ENCODE measurements at places on chromosomes 4 and X.

GRCh38 chrX:39309018-39309635 is 507.9 kb downstream of the MID1IP1 start:
- DNase-seq = no peak

DNA sequence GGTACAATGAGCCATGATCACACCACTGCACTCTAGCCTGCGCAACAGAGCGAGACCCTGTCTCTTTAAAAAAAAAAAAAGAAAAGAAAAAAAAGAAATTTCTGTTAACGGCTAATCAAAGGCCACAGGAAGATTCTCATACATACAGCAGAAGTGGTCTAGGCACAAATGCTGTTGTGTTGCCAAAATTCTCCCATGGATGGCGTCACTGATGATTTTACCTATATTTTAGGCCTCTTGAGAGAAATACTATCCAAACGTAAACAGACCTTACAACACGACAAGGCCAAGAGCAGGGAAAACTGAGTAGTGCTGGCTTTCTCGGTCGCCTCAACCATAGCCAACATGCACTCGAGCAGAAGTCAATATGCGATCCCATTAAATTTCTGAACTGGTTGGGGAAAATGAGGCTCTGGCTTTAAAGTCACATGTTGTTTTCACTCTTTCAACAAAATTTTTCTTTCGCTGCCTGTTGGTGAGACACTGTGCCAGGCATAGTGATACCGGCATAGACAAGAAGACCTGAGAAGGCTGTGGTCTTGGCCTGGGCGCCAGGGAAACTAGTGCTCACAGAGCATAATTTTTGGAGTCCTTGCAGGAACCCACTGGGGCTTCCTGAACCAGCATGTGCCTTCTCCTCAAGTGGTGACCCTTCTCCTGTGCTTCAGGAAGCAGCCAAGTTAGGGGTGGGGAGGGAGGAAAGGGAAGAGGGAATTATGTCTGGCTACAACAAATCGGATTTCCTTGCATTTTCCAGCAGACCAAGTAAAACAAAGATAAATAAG is 20.6 kb downstream of the SH3KBP1 start:
- no peak for DNase-seq

- no peak for DNase-seq
Observed at GRCh38 chr4:120228086-120228485, 161.4 kb upstream of the MAD2L1 start.

DNA sequence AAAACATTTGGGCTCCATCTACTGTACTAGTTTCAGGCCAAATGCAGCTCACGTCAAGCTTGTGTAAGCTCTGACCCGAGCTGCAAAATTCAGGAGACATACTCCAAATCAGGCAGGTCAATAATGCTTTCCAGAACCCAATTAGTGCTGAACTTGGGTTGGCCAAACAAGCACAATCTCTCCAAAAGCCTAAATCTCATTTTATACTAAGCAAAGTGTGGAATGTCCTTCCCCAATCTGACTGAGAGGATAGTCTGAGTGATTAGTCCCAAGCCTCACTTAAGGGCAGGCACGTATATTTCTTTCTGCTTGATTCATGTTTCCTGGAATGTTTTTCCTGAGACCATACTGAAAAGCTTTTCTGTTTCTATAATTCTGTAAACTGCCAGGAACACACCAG is 79.9 kb downstream of the NKX6-1 start:
- no peak for DNase-seq

- DNase-seq = no peak
Observed at GRCh38 chr4:38523524-38524448, 140.2 kb upstream of the KLF3 start.

GRCh38 chrX:103092942-103093341 is at the start of gene NXF3:
TSS of gene NXF3 (minus strand) at chrX:103093143. CDS start at chrX:103093023, 120 bp downstream.
- no peak for DNase-seq

GRCh38 chr4:120007191-120007871 is 59.3 kb downstream of the MAD2L1 start:
- DNase-seq = no peak

- DNase-seq = no peak
Observed at GRCh38 chr4:3759236-3759635, 6.9 kb upstream of the ADRA2C start.

- DNase-seq = no peak
Observed at GRCh38 chr4:84379917-84380641, 119.0 kb downstream of the NKX6-1 start.

- no peak for DNase-seq
Observed at GRCh38 chr4:92305878-92306520, 2.2 kb downstream of the GRID2 start.

DNA sequence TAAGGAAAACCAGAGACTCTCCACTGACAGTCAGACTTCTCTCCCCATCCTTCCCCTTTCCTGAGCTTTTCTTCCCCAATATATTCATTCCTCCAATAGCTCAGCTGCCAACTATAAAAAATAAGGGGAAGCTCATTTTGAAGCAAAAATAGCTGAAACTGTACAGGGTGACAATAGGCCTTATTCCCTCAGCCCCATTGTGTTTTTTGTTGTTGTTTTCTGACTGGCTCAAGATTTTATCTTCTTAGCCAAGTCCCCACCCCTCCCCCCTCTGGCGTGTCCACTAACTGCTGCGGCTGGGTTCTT is 26.2 kb downstream of the PRPS1 start:
- DNase-seq = no peak

DNA sequence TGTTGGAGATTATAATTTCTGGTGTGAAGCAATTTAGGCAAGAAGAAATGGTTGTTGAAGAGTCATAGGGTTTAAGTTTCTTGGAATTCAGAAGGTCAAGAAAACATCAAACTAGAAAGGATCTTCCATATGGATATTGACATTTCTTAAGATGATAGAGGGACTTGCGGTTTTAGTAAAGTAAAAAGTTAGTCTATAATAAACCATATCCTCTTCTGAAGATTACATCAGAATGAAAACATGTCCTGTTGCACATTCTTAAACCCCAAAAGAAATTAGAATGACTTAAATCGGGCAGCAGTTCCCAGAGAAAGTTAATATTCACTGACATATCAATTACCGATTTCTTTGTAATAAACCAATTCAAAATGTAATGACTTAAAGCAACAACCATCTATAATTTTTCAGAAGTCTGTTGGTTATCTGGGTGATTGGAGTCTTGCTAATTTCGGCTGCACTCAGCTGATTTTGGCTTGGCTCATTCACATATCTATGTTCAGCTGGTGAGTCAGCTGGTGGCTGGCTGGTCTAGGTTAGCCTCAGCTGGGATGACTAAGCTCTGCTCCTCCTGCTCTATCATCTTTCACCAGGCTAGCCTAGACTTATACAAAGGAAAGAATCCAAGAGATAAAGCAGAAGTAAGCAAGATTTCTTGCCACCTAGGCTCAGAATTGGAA is 24.4 kb upstream of the DYNLT3 start:
- DNase-seq = no peak

DNA sequence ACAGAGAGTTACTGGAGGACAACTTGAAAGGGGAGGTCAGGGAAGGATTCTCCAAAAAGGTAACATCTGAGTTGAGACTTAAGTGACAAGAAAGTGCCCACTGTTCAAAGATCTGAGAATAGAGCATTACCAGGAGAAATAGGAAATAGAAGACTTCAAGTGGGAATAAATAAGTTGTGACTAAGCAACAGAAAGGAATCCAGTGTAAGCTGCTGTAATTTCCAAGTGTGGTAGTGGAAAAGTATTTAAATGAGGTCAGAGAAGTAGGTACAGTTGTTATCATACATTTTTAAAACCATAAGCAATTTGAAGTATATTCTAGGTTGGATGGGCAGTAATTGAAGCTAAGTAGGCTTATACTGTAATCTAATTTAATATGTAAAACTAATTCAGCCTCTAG is 211.9 kb downstream of the FBXO8 start:
- DNase-seq = no peak

GRCh38 chrX:53768451-53768850 is 81.9 kb upstream of the HUWE1 start:
- no peak for DNase-seq

GRCh38 chr4:83677656-83678055 is 141.7 kb downstream of the GPAT3 start:
- DNase-seq = no peak

GRCh38 chr4:138673053-138673452 is 342.5 kb upstream of the NOCT start:
- no peak for DNase-seq

DNA sequence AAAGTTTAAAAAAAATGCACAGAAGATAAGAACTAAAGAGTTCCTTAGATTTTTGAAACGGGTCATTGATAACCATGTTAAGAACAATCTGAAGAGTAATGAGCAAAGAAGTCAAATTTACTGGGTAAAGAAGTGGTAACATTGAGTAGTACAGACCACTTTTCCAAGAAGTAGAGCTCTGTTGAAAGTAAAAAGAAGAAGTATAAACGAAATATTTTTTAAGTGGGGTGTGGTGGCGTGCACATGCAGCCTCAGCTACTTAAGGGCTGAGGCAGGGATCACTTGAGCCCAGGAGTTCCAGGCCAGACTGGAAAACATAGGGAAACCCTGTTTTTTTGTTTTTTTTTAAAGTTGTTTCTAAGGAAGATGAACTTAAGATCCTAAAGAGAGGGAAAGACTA is 68.5 kb downstream of the UBA6 start:
- peak; percentile 7 for DNase-seq

DNA sequence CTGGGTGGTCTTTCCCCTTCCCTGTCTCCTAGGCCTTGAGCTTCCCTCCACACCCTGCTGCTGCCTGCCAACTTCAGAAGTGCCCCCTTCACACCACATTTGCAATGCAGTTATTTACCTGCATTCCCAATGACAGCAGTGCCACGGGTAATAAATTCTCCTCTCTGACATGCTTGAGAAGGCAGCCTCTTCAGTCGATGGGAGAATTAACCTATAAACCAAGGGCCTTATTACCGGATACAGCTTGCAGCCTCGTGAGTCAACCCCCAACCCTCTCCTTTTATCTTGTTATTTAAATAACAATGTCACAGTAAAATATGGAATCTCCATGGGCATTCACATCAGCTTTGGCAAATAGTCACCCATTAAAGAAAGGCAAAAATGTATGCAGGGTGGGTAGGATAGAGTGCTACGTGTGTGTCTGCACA is 34.7 kb upstream of the LGI2 start:
- no peak for DNase-seq

- DNase-seq = no peak
Observed at GRCh38 chrX:66053414-66053813, 13.5 kb upstream of the VSIG4 start.

DNA sequence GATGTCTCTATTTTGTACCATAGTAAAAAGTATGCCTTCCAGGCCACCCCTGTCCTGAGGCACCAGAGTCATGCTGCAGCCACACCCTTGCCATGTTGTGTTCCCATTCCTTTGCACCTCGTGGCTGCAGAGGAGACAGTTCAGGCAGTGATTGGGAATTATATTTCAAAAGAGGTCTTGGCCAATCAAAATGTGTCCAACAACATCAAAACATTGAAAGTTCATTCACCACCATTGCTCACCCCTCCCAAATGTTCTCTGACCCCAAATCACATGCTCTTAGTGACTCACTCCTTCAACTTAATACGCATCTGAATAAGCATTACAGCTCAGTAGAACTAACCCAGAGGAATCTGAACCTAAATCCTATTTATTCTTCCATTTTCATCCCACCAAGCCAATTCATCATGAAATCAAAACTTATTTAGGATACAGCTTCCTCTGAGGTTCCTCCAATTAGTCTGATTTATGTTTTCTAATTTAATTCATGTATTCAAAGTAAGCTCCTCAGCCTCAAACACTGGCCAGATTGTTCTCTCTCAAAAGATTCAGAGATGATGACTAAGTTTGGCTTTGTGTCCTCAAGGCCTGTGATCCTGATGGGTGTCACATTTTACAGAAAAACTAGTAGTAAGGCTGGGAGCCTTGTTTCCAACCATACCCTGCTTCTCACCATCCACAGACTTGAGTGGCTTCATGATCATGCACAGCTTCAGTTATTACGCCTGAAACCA is 323.2 kb upstream of the INTU start:
- no peak for DNase-seq

GRCh38 chr4:42519803-42520417 is 122.6 kb downstream of the SHISA3 start:
- peak; percentile 77 for DNase-seq

GRCh38 chr4:68344049-68344448 is 5.8 kb downstream of the YTHDC1 start:
- DNase-seq = no peak

DNA sequence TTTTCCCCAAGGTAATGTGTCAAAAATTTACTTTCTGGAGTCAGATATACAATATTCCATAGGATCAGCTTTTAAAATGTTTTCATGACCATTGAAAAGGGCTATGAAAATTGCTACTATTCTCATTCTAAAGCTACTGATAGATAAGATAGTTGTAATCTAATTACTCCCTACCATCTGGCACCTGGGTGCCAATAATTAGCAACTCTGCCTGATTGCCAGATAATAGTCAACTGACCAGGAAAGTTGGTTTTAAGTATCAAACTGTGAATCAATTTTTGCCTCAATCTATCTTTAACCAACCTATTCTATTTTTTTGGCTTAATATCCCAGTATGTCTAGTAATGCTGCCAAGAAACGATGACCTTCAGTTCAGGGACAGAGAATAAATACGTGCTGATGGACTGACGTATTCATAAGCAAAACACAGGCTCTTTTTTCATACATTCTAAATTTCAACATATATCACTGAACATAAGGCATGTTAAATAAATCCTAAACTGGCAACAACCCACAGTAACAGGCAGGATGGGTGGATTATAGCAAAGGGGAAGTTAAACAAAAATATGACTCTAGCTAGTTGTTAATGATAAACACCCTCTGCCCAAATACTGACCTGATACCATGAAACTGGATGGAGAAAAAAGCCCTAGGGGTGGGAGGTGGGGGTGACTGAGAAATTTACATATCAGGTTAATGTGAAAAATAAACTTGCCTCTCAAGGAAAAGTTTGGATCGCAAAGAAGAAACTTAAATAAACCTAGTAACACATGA is 18.2 kb downstream of the SH3RF1 start:
- no peak for DNase-seq

- DNase-seq = no peak
Observed at GRCh38 chr4:53039741-53040458, 177.8 kb downstream of the RASL11B start.

DNA sequence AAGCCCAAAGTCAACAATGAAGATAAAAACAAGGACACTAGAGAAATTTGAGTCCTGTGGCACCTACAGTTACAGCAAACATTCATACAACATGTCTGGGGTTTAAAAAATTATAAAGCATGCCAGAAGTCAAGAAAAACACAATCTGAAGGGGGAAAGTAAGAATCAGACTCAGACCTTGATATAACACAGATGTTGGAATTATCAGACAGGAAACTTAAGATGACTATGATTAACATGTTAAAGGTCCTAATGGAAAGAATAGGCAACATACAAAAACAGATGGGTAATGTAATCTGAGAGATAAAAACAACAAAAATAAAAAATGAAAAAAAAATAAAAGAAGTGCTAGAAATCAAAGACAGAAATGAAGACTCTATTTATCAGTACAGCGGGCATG is 446.5 kb downstream of the SPRY1 start:
- DNase-seq = no peak

GRCh38 chr4:13963601-13964000 is 336.1 kb upstream of the BOD1L1 start:
- DNase-seq = no peak

- DNase-seq = peak; percentile 65
Observed at GRCh38 chr4:106315476-106315967, 487 bp downstream of the TBCK start.

GRCh38 chrX:109952985-109953905 is 49.7 kb upstream of the TMEM164 start:
- DNase-seq = no peak

GRCh38 chr4:77031544-77031943 is 44.2 kb downstream of the CCNI start:
- DNase-seq = no peak

- no peak for DNase-seq
Observed at GRCh38 chr4:74410272-74410671, 34.7 kb upstream of the AREG start.
